ENCODE measurements at places on chromosomes 12 and 14. TPM values are rescaled to one million over a fixed set of nuclear protein-coding genes. Genes with fewer than 3 reads are reported as not detected.

The G2E3 gene
- 3.2 TPM for polyA plus RNA-seq

The GUCY2C gene
- 0.05 TPM for polyA plus RNA-seq

The RNASE7 gene
- polyA plus RNA-seq: 33.9 TPM

The TAS2R46 gene
- polyA plus RNA-seq: not detected

The PDE3A gene
- 0.53 TPM for polyA plus RNA-seq

The C12orf43 gene
- 9.2 TPM for polyA plus RNA-seq

The GPR137C gene
- 0.26 TPM for polyA plus RNA-seq

Data from esophagus (tissue), 2 donors.